ENCODE measurements at places on chromosomes 7 and 10. TPM values are rescaled to one million over a fixed set of nuclear protein-coding genes. Genes with fewer than 3 reads are reported as not detected.

- DNase-seq, result no peak
These were observed 152.5 kb downstream of the SEMA3A start for GRCh38 chr7:84042110-84042539.

GRCh38 chr7:22445140-22445743 is 54.7 kb downstream of the STEAP1B start:
- peak; percentile 62 for DNase-seq

- DNase-seq, result no peak
These were observed 859.4 kb downstream of the TYW1 start for GRCh38 chr7:67856046-67856445.

DNA sequence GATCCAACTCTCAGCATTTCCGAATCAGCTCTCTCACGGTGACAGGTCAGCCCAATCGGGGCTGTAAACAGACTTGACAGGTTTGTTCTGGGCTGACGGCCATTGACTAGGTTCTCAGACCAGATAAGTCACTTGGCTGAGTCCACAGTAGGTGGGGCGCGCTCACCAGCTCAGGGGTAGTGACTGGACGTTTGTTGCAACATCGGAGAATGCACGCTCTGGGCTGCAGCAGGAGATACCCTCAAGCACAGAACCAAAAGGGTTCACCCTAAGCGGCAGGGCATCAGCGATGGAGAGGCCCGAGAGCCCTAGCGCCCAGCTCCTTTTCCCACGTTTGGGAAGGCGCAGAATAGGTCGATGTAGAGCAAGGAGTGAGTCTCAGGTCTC is 1.8 kb downstream of the KLLN start:
- peak; percentile 76 for DNase-seq

- no peak for DNase-seq
These were observed 247.4 kb upstream of the CACNA2D1 start for GRCh38 chr7:82690929-82691328.

- no peak for DNase-seq
These were observed 134.7 kb downstream of the PFKFB3 start for GRCh38 chr10:6337382-6337781.

- no peak for DNase-seq
These were observed 47.0 kb downstream of the CDH23 start for GRCh38 chr10:71443676-71444075.

DNA sequence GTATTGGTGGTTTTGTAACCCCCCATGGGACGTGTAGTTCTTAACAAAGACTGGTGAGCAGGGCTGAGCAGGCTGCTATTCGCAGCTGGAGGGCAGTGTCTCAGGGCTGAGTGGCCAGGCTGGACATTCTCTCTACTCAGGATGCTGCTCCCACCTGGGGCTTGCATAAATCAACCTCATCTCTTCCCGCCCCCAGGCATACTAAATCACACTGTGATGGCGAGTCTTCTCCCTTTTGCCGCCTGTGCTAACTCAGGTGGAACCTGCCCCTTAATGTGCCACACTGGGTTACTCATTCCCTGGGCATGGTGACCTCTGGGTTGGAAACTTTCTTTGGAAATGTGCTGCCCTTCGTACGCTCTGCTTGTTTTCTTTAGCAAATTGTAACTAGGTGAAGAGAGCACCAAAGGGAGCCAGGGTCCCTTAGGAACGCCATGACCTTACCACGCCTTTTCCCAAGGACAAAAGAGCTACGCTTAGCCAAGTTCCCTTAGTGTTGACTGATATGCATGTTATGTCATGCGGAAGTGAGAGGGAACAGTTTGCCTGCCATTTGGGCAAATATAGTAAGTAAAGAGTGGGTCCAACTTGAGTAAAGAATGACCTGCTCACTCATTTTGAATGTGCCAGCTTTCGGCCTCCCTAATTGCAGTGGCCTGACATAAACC is 40.4 kb upstream of the COBL start:
- peak; percentile 42 for DNase-seq

DNA sequence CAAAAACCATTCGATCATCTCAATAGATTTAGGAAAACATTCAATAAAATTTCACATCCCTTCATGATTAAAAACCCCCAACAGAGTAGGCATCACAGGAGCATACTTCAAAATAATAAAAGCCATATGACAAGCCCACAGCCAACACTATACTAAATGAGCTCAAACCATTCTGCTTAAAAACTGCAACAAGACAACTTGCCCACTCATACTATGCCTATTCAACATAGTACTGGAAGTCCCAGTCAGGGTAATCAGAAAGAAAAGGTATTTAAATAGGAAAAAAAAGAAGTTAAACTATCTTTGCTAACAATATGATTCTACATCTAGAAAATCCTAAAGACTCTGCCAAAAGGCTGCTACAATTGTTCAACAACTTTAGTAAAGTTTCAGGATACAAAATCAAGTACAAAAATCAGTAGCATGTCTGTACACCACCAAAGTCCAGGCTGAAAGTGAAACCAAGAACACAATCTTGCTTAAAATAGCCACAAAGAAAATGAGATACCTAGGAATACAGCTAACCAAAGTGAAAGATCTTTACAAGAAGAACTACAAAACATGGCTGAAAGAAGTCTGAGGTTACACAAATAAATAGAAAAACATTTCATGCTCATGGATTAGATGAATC is 882.6 kb downstream of the GRM8 start:
- no peak for DNase-seq

GPR26 gene
- total RNA-seq, result not detected

GAD2 gene
- not detected for total RNA-seq

AOAH gene
- 17.0 TPM for total RNA-seq

SP4 gene
- total RNA-seq, result 6.3 TPM
